Left colon (tissue), 2 donors: ENCODE measurements at places on chromosomes 12 and 14. TPM values are rescaled to one million over a fixed set of nuclear protein-coding genes. Genes with fewer than 3 reads are reported as not detected.

FAM222A gene
- total RNA-seq, result 3.0 TPM

GUCY2C gene
- total RNA-seq, result 82.8 TPM

- no peak for DNase-seq
Measured at GRCh38 chr12:27220055-27220987, 23.8 kb upstream of the STK38L start.

DNA sequence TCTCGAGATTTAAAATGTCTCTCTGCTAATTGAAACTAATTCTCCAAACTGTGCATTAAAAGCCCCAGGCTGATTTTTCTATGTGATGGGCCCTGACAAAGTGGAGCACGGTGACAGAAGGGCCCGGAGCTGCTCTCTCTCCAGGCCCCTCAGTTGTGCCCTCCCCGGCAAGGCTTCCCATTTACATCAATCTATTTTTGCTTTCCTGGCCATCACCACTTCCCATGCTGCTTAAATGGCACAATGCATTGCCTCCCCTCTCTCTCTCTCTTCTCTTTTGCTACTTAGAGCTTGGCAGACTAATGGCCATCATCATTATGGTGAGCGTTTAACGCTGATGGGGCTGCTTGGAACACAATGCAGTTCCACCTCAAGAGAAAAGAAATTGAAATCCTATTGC lies 270.7 kb upstream of the DIO3 start:
- DNase-seq, result no peak

GRCh38 chr14:29759521-29760340 lies 167.9 kb downstream of the PRKD1 start:
- no peak for DNase-seq

DNA sequence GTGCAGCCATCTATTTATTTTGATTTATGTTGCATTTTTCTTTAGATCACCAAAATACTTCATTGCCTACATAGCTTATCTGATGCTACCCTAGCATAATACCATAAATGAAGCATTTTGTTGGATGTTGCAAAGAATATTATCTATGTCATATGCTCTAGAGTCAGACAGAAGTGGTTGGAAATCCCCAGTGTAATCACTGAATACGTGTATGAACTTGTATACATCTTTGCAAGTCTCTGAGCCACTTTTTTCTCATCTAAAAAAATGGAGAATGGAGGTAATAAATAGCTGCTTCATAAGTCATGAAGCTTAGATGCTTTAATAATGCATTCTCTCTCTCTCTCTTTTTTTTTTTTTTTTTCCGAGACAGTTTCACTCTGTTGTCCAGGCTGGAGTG lies 18.5 kb downstream of the EVL start:
- no peak for DNase-seq

DNA sequence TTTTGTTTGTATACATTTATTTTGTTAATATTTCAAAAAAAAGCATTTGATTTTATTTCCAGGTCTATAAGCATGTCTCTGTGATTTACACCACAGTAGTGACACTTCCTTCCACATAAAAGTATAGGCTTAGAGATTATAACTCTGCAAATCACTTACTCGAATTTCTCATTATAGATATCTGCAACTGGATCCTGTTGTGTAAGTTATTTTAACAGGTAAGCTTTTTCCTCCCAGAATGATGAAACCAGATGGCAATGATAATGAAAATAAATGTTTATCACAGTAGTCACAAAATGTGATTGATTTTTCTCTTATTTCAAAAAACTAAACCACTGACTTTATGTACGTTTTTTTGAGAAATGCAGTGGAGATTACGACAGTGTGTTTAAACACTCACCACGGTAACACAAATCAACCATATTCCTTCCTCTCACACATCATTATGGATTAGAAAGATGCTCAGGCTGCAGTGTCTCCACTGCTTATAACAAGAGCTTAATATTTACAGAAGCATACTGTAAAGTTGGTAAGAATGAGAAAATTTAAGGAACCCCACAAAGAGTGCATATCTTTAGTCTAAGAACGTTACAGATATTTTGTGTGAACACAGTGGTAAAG lies 194.6 kb downstream of the ATXN7L3B start:
- no peak for DNase-seq
